ENCODE measurements at places on chromosomes 5 and 9. TPM values are rescaled to one million over a fixed set of nuclear protein-coding genes. Genes with fewer than 3 reads are reported as not detected.

The IFNB1 gene
- total RNA-seq, result not detected

The FLT4 gene
- total RNA-seq, result not detected

The HBEGF gene
- total RNA-seq, result 148 TPM

The SLC1A1 gene
- 1.1 TPM for total RNA-seq

The GRPEL2 gene
- 96.0 TPM for total RNA-seq

The EEIG1 gene
- 47.4 TPM for total RNA-seq

The RFX3 gene
- 2.3 TPM for total RNA-seq

The ANKRD18A gene
- total RNA-seq, result 5.6 TPM

The TAS2R1 gene
- not detected for total RNA-seq

The PAEP gene
- not detected for total RNA-seq

The NUP155 gene
- total RNA-seq, result 36.4 TPM

The KIF20A gene
- 36.5 TPM for total RNA-seq

The LTC4S gene
- 0.50 TPM for total RNA-seq

The RAB3C gene
- not detected for total RNA-seq

The IL3 gene
- total RNA-seq, result not detected

The CHSY3 gene
- total RNA-seq, result 1.8 TPM

The IRX4 gene
- 40.3 TPM for total RNA-seq

The PANK3 gene
- total RNA-seq, result 69.7 TPM

The APBA1 gene
- total RNA-seq, result 6.5 TPM

The SLC34A3 gene
- total RNA-seq, result not detected

The GLRA1 gene
- total RNA-seq, result not detected

The FREM1 gene
- not detected for total RNA-seq

The WNT8A gene
- total RNA-seq, result not detected

The C9orf152 gene
- total RNA-seq, result not detected

The OR13F1 gene
- total RNA-seq, result not detected

The C9orf43 gene
- 1.9 TPM for total RNA-seq

The PCDHGA3 gene
- total RNA-seq, result 0.83 TPM

The KCNV2 gene
- not detected for total RNA-seq
